T-cell (primary cell): ENCODE measurements at places on chromosomes 2 and 18. TPM values are rescaled to one million over a fixed set of nuclear protein-coding genes. Genes with fewer than 3 reads are reported as not detected.

GRCh38 chr2:68849579-68850030, 21.6 kb downstream of the BMP10 start:
- no peak for DNase-seq

GRCh38 chr2:136136931-136137330, 19.0 kb upstream of the CXCR4 start:
- DNase-seq = no peak

DNA sequence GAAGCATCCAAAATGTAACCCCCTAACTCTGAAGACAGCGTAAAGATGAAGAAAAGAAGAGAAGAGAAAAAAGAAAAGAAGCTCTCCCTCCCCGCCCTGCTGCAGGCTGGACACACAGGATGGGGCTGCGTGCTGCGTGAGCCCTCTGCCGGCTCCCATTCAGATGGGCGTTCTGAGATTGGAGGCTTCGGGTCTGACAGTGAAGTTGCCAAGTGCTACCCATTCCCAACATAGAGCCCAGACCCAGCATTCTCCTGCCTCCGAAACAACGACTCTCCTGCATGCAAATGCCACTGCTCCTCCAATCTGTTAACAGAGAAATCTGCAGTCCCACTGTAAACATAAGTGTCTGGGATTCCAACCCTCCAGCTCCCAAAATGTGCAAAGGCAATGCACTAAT, 234.9 kb downstream of the BCL11A start:
- DNase-seq = no peak

GRCh38 chr2:109457366-109457765, 156.4 kb downstream of the SEPTIN10 start:
- no peak for DNase-seq

DNA sequence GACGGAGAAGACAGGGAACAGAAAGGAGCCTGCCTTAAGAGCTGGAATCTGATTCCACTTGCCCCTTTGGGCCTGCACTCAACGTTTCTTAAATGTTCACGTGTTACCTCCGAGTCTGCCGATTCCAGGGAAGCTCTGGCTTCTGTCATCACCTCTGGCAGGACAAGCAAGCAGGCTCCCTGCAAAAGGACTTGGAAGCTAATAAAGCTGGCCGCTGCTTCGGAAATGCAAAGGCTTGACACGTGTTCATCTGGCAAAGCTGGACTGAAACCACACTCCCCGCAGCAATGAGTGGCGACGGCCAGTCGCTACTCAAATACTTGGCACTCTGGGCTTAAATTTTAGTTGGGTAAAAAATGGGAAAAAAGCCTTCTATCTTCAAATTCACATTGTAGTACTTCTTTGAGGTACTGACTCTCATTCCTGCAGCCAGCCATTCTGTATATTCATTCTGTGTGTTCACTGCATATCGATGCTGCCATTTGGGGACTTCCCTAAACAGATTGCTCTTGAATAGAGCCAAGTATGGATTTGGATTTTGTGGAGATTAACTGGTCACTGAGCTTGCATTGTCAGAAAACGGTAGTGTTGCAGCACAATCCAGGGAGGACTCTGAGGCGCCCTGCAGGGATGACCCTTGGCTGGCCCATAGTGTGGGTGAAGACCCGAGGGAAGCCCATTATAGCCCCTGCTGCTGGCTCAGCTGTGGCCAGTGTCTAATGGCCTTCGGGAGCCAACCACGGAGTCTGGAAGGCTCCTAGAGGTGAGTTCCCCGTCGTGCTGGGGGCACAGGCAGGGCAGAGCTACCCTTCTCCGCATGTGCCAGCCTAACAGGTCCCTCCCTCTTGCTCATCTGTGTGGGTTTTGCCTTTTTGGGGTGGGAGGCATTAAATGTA, 231.5 kb downstream of the PRKCE start:
- DNase-seq = no peak

DNA sequence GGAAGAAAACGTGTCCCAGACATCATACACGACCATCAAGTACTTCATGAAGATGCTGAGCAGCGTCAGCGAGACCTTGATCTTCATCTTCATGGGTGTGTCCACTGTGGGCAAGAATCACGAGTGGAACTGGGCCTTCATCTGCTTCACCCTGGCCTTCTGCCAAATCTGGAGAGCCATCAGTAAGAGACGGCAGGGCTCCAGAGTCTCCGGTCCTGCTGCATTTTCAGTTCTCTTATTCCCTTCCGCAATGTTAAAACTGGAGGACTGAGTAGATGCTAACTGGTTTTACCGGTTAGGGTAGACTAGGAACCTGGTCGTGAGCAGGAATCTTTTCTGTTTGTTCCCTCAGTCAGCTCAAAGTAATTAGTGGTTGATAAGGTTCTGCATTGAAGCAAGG, 32.3 kb downstream of the SLC9A4 start:
- DNase-seq = no peak

ESPNL gene
- not detected for total RNA-seq
